ENCODE measurements at places on chromosomes 12 and 14.
A peak's percentile ranks its signal among the peaks of the same experiment; 100 is the strongest.

- peak; percentile 44 for DNase-seq
Measured at GRCh38 chr14:47539031-47539461, 136.4 kb downstream of the MDGA2 start.

DNA sequence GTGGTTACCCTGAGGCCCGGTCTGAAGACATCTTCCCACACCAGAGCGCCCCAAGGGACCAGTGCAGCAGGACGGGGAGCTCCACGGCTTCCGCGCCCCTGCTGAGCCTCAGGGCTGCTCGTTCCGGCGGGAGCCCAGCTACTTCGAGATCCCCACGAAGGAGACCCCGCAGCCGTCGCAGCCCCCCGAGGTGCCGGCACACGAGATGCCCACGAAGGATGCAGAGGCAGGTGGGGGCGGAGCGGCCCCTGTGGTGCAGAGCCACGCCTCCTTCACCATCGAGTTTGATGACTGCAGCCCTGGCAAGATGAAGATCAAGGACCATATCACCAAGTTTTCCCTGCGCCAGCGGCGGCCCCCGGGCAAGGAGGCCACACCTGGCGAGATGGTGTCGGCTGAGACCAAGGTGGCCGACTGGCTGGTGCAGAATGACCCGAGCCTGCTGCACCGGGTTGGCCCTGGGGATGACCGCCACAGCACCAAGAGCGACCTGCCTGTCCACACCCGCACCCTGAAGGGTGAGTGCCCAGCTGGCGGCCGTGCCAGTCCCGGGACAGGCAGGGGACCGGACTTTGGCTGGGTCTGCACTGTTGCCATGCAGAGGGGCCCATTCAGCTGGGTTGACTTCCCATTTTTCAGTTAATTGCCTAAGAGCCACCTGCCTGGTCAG is 18.1 kb downstream of the CEP170B start:
- DNase-seq, result no peak

GRCh38 chr12:80769553-80770140 is 52.9 kb downstream of the MYF5 start:
- DNase-seq, result no peak

DNA sequence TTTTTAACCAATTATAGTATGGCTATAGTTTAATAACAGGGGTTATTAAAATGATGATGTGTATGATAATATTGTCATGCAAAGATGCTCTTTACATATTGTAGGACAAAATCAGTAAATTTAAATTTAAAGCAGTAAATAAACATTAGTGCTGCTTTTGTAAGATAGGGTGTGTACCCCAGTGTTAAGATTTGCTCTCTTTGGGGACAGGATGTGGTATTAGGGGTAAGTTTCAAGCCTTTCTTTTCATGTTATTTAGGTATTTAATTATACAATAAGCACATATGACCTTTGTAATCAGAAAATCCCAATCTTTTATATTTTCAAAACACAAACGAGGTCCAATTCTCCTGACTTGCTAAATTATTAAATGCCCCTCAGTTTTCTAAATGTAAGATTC is 39.7 kb upstream of the RPH3A start:
- DNase-seq, result no peak

GRCh38 chr14:50791201-50791600 is 39.8 kb downstream of the NIN start:
- no peak for DNase-seq

DNA sequence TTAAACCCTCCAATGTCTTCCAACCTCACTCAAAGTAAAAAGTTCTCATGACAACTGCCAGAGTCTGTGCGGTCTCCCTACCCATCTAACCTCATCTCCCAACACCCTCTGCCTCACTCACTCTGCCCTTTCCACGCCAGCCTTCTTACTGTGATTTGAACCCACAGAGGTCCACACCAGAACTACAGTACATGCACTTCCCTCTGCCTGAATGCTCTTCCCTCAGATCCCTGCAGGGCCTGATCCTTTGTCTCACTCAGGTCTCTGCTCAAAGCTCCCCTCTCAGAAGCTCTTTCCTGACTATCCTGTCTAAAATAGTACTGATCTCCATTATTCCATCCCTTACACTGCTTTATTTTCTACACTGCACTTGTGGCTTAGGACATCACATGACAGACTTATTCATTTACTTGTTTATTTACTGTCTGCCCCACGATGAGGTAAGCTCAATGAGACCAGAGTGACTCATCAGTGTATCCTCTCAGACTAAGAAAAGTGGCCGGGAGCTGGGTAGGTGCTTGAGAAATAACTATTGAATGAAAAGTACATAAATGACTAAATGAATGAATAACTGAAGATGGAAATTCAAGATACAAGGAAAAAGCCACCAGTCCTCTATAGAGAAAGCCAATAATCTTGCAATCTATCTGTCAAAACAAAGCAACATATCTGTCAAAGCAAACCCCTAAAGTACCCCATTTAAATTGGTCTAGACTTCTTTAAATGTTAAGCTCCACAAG is 17.1 kb downstream of the POMT2 start:
- DNase-seq, result no peak

- DNase-seq, result no peak
Measured at GRCh38 chr12:127393896-127394295, 873.1 kb upstream of the TMEM132C start.

DNA sequence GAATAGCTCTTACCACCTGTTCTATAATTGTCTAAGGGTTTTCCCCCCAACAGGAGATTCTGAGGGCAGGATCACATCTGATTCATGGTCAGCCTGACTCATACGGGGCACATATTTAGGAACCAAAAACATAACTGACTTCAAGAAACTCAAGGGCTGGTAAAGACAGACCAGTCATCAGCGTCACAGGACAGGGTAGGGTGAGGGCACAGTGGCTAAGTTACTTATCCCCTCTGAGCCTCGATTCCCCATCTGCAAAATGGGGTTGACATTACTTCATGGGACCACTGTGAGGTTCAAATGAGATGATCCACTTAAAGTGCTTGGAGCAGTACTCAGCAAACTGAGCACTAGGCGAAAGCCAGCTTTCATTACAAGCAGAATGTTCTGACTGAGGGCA is 606 bp downstream of the CINP start:
- DNase-seq, result no peak

- DNase-seq, result no peak
Measured at GRCh38 chr12:121628536-121628935, 2.2 kb downstream of the ORAI1 start.

- no peak for DNase-seq
Measured at GRCh38 chr14:20487396-20487725, 18.0 kb upstream of the RNASE10 start.

- DNase-seq, result peak; percentile 36
Measured at GRCh38 chr12:72747111-72747849, 475.1 kb downstream of the TRHDE start.

- DNase-seq, result no peak
Measured at GRCh38 chr14:105092171-105093037, 27.2 kb upstream of the GPR132 start.
